Immature natural killer cell (primary cell): ENCODE measurements at places on chromosomes 5 and 9. TPM values are rescaled to one million over a fixed set of nuclear protein-coding genes. Genes with fewer than 3 reads are reported as not detected.

Gene THBS4
- not detected for polyA plus RNA-seq

Gene SPOCK1
- polyA plus RNA-seq: not detected

Gene ZNF454
- polyA plus RNA-seq: not detected

Gene CNTFR
- not detected for polyA plus RNA-seq

Gene OR13C4
- not detected for polyA plus RNA-seq

Gene PCDHGA12
- polyA plus RNA-seq: not detected

Gene CD180
- polyA plus RNA-seq: 1.7 TPM
